IMR-90 (cell line): ENCODE measurements at places on chromosomes 13 and 19.

GRCh38 chr19:32345261-32346207 lies at the start of gene ZNF507:
TSS of gene ZNF507 (plus strand) at chr19:32345610. CDS start at chr19:32352831, 7,221 bp downstream.
- peak; percentile 58 for DNase-seq

DNA sequence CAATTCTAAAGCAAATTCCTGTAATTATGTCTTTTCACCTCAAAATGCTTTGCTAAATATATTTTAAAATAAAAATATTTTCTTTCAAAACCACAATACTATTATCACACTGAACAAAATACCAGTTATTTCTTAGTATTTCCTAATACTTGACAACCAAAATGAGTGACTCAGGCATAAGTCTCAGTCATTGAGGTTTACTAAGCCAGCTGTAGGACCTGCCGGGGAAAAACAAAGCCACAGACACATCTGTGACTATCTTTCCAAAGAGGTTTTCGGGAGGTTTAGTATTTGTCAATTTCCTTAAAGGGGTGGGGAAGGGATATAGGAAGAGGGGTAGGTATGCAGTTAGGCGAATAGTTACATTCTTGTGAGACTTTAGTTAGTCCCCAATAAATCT lies 3.2 kb upstream of the ZNF235 start:
- no peak for DNase-seq

DNA sequence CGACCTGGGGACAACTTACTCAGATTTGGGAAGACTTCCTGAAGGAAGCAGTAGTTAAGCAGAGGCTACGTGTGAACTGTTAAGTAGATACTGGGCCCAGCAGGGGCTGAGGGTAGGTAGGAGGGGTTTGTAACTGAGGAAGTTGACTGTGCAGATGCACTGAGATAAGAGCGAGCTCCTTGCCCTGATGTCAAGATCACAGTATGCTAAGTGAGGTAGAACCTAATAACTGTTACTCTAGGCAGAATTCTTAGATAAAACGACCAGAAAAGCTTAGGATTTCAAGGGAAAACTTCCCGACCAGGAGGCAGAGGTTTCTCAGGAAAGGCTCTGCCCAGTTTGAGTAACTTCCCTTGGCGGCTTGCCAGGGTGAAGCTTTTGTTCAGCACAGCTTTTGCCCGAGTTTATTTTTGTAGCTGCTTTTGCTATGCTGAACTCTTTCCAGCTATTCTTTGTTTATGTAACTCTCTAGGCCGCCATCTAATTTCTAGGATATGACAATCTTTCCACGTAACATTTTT lies 632.1 kb downstream of the DIAPH3 start:
- DNase-seq, result peak; percentile 89

- no peak for DNase-seq
Measured at GRCh38 chr19:18429717-18430416, 8.1 kb downstream of the ISYNA1 start.

GRCh38 chr13:51280379-51280940 lies 58.3 kb downstream of the FAM124A start:
- no peak for DNase-seq

- no peak for DNase-seq
Measured at GRCh38 chr13:49933511-49933910, 2.6 kb downstream of the SPRYD7 start.

DNA sequence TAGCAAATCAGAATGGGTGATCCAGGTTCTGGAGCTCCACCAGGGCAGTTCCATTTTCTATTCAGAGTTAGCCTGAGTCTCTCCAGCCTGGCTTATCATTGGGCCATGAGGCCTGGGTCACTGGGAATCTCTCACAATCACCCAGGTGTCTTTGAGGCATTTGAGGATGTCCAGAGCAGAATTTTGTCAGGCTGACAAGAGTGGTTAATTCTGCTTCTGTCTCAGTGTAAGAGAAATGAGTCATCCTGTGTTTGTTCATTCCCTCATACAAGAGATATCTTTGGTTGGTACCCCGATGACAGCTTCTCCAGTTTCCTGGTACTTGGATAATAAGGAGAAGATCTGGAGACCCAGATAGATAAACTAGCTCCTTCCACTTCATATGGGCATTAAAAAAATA lies 10.4 kb downstream of the ZNF93 start:
- DNase-seq, result peak; percentile 26

- DNase-seq, result no peak
Measured at GRCh38 chr19:55075371-55075998, at the start of gene EPS8L1. TSS of gene EPS8L1 (plus strand) at chr19:55075869. CDS start at chr19:55076445, 576 bp downstream.

DNA sequence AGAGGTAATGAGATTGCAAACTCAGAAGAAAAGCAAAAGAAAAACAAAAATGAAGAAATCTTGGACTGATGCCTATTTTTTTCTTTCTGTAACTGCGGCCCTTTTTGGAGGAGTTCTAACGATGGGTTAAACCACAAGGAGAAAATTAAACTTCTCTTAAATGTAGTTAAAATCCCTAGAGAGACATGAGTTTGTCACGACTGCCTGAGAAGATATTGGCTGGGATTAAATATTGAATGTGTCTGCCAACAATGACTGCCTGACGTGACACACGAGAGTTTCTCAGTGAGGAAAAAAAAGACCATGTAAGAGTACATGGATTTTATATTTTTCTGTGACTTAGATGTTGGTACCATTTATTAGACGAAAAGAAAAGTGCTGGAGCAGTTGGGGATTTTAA lies 1013.4 kb downstream of the PCDH9 start:
- DNase-seq, result no peak

- no peak for DNase-seq
Measured at GRCh38 chr19:6098574-6098973, 11.7 kb downstream of the RFX2 start.

DNA sequence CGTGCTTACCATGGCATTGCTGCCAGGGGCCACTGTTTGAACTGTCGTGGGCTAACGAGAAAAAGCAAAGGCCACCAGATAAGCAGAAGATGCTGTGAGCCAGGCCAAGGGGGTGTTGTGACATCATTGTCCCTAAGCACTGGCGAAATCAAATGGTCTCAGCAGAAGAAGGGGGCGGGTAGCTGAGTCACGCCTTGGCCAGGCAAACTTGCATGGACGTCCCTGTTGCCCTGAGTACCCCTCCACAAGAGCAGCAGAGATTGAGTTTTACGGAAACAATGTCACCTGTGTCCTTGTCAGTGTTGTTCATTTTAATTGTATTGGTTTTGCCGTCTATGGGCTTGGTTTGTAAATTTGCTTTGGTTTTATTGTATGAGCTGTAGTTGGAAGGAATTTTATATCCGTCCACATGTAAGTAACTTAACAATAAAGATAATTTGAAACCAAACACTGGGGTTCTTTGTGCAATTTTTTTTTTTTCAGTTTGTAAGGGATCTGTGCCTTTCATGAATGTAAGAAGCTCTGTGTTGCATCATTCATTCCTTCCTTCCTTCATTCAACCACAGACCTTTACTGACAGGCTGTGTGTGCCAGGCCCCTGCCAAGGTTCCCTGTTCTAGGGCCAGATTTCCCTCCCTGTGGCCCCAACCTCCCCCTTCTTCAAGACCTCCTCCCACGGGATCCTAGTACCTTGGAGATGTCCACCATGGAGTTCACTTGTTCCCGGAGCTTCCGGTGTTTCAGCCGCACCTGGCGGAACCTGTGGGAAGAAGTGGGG lies 12.3 kb downstream of the KCNN4 start:
- DNase-seq, result no peak

DNA sequence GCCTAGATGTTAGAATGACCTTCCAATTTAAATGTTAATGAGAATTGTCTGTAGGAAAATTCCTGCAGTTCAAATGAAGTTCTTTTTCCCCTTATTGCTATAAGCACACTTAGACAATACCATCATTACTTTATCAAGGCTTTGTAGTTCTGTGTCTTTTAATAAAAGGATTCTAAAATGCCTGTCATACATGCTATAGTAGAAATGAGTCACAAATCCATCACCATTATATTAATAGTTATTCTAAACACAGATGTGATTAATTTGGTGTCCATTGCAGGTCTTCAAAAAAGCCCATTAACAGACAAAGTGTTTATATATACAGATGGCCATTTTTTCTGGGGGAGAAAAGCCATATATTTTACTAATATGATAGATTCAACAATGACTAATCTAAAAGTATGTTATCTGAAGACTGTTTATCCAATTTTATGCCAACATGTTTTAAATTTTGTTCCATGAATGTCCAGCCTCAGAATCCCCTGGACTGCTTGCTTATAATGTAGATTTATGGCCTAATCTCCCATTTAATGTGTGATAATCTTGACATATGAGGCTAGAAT lies 1678.3 kb upstream of the PCDH20 start:
- DNase-seq, result peak; percentile 50

GRCh38 chr13:41833201-41833600 lies 127.7 kb downstream of the VWA8 start:
- no peak for DNase-seq

GRCh38 chr13:95226932-95227695 lies 74.1 kb downstream of the ABCC4 start:
- no peak for DNase-seq

DNA sequence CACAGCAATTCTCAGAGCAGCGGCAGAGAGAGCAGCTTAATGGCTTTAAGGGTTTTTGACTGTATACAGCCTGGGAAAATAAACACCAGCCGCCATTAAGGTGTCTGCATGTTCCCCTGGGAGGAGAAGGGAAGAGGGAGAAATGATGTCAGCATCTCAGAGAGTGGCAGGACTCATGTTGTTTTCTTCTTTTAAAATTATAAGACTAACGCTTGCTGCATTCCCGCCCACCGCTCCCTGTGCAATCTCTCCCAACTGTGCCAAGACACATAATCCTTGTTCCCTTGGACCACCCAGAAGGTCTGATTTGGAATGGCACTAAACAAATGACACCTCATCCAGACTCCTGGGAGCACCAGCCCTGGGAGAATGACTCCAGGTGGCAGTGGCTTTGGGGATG lies 27.7 kb upstream of the FAM216B start:
- no peak for DNase-seq

DNA sequence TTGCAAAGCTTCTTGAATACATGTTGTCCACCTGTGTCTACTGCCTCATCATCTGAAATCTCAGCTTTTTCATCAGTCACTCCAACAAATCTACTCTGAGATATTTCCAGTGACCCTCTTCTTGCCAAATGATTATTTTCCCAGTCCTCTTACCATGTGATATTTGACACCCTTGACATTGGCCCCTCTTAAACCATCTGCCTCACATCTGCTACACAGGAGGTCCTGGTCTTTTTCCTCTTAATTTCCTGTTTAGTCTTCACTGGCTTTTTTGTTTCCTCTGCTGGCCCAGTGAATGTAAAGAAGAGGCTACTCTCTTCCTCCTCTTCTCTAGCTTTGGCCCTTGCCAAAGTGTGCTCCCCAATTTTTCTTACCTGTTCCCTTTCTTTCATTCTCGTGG lies 218.7 kb downstream of the DNAJC15 start:
- DNase-seq, result peak; percentile 47

DNA sequence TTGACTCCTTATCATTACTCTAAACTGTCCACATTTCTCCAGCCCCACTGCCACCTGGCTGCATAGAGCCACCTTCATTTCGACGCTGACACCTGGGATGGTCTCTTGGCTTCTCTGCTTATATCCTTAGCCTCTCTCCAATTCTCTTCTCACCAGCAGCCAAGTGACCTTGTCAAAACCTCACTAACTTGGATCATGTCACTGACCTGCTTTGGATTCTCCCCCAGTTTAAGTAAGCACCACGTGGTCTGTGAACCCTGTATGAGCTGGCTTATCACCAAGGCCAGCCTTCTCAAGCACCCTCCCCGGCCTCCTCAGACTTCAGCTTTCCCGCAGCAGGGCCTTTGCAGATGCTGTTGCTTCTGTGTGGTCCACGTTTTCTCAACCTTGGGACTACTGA lies 12.3 kb upstream of the GGACT start:
- no peak for DNase-seq

- DNase-seq, result peak; percentile 51
Measured at GRCh38 chr13:114313061-114313860, 1.0 kb upstream of the CHAMP1 start.

DNA sequence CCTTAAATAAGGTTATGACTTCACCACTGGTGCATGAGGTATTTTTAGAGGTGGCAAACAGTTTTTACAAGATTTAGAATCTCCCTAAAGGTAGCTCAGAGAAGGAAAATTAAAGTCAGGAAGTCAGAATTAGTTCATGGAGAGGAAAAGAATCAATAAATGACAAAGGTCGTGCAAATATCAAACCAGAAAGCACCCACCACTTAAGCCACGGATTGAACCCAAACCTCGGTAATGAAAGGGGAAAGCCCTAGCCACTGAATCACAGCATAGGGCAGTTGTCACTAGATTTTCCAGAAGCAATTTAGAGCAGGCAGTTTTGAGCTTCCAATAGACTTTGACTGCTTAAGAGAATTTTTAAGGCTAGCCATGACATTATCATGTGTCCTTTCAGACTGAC lies 1590.4 kb downstream of the SLITRK1 start:
- DNase-seq, result no peak

DNA sequence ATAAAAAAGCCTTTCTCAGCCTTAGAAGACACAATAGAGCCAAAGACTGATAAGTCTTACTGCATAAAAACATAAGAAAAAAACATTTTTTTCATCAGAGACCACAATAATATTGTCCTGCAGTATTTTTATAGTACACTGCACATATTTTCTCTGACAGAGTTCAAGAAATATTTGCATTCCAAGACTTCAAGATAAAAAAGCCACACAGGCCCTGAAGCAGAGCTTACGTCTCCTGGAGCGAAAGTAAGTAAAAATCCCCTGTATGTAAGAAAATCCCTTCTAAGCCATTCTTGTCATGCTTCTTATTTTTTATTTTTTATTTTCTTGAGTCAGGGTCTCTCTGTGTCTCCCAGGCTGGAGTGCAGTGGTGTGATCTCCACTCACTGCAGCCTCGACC lies 755.9 kb downstream of the LIG4 start:
- peak; percentile 85 for DNase-seq

DNA sequence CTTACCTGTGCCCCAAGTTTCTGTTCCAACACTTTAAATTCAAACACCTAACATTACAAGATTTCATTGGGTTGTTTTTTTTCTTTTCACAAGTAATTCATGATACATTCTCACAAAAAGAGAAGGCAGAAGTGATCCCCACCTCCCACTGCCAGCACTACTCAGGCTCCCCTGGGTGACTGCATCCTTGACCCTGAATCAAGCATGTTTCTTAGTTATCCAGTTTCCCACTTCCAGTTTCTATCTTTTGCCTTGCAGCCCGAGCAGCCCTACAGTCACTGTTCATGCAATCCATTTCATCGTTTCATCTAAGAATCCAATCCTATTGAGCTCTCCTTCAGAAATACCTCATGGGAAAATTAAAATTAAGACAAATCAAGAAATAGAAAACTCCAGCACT lies 61.4 kb downstream of the RNASEH2B start:
- DNase-seq, result no peak

DNA sequence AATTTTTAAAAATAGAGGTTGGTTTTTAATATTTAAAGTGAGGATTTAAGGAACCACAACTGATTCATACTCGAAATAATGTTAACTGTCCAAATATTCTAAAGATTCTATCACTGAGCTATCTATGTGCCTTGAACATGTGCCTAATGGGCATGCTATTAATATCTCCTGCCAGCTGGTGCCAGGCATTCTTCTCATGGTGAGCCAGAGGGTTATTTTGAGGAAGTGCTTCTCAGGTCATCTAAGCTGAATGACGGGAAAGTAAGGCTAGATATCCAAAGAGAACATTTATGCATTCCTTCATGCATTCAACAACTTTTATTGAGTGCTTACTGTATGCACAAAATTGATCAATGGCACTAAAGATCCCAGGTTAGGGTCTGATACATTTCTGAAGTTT lies 138.2 kb downstream of the PIBF1 start:
- peak; percentile 11 for DNase-seq

GRCh38 chr13:103371271-103371670 lies 305.1 kb upstream of the SLC10A2 start:
- no peak for DNase-seq
